ENCODE measurements at places on chromosomes 5 and 9.

DNA sequence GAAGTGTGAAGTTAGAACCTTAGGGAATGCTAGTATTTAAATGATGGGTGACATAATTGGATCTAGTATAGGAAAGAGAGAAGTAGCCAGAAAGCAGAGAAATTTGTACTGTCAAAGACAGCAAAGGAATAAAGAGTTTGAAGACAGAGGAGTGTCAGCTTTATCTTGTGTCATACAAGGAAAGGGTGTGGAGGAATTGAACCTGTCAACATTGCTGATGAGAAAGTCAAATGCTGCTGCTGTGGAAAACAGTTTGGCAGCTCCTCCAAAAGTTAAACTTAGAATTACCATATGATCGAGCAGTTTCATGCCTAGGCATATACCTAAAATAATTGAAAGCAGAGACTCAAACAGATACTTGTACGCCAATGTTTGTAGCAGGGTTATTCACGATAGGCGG, 63.7 kb downstream of the DENND4C start:
- DNase-seq = no peak

GRCh38 chr9:8856396-8857067, 1057.0 kb upstream of the DMAC1 start:
- no peak for DNase-seq

- DNase-seq = no peak
Measured at GRCh38 chr5:84242286-84242685, 142.4 kb downstream of the EDIL3 start.

DNA sequence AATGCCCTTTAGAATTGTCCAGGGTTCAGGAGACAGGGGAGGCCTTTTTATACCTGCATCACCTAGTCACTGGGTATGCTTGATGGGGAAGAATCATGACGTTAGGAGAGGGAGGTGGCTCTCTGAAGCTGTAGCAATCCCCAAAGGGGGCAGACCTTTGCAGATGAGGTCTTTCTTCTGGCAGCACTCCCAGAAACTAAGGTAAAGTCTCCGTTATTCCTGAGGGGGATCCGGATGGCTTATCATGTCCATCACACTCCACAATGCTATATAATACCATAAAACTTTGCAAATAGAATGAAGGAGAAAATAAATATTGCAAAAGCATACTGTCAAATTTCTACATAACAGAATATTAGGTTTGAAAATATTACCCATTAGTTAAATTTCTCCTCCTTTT, 21.5 kb upstream of the CAST start:
- no peak for DNase-seq

GRCh38 chr5:42005561-42006153, 80.6 kb downstream of the FBXO4 start:
- no peak for DNase-seq

GRCh38 chr5:124808842-124809268, 62.4 kb upstream of the ZNF608 start:
- no peak for DNase-seq

DNA sequence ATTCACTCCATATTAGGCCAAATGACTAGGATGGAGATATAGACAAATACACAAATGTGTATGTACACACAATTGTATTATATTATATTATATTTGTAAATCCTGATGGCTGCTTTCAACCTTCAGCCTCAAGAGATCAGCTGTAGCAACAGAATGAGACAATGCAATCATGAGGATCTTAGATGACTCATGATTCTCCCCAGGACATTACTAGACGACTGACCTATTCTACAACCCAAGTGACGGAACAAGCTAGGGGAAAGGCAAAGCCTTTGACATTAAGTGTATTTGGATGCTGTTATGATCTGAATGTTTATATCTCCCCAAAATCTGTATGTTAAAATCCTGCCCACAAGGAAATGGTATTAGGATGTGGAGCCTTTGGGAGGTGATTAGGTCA, 66.5 kb downstream of the COX7C start:
- DNase-seq = no peak

DNA sequence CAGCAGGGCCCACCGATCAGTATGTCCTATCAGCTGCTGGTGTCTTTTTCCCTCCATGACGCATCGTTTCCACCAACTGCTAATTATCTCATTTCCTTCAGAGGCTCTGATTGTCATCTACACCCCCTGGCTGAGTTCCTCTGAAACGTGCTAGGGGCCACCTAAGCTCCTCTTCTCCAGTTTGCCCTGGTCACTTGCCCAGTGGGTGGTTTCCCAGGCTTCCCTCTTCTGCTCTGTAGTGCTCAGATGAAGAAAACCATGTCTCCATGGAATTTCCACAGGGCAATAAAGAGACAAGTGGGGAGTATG, 65.3 kb downstream of the TSTD2 start:
- no peak for DNase-seq

- DNase-seq = peak; percentile 76
Measured at GRCh38 chr5:145531038-145531734, 304.0 kb downstream of the PRELID2 start.

- no peak for DNase-seq
Measured at GRCh38 chr5:68367717-68368116, 152.2 kb downstream of the PIK3R1 start.

DNA sequence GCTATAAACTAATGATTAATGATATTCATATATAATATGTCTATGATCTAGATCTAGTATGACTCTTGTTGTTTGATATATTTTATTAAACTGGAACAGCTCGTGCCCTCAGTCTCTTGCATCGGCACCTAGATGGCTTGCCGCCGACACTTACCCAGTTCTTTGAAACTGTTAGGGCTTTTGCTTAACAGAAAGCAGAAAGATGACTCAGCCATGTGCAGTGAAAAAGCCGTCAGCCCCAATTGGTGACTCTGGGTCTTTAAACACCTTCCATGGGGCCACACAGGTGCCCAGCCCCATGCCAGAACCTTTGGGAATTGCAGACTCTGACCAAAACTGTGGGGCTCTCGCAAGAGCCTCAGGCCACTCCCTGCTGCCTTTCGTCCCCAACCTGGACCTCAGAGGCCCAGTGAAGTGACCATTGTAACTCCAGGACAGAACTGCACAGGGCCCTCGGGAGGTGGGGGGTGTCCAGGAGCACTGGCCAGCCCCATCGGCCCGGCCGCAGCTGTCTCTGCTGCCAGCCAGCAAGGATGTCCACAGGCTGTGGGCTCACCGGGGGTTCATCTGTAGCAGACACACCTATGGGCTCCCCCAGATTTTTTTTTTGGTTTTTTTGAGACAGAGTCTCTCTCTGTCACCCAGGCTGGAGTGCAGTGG, 7.8 kb downstream of the LCN10 start:
- no peak for DNase-seq

GRCh38 chr5:64298586-64298985, 132.9 kb downstream of the RNF180 start:
- DNase-seq = no peak

DNA sequence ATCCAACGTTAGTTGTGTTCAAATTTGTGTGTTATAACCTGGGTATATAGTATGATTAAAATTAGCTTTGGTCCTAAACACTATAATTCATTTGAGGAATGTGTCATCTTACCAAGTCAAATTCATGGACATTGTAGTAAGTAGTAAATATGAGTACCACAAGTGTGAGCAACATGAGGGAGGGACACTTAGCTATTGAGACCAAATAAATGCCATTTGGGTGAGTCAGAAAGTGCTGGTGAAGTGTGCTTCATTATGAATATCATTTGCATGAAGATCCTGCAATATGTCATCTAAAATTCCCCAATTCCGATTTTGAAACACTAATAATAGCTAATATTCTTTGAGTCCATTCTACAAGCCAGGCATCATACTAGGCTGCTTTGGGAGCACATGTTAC, 336.7 kb upstream of the KIF2A start:
- no peak for DNase-seq

GRCh38 chr9:16335788-16336580, 534.5 kb downstream of the BNC2 start:
- peak; percentile 69 for DNase-seq

DNA sequence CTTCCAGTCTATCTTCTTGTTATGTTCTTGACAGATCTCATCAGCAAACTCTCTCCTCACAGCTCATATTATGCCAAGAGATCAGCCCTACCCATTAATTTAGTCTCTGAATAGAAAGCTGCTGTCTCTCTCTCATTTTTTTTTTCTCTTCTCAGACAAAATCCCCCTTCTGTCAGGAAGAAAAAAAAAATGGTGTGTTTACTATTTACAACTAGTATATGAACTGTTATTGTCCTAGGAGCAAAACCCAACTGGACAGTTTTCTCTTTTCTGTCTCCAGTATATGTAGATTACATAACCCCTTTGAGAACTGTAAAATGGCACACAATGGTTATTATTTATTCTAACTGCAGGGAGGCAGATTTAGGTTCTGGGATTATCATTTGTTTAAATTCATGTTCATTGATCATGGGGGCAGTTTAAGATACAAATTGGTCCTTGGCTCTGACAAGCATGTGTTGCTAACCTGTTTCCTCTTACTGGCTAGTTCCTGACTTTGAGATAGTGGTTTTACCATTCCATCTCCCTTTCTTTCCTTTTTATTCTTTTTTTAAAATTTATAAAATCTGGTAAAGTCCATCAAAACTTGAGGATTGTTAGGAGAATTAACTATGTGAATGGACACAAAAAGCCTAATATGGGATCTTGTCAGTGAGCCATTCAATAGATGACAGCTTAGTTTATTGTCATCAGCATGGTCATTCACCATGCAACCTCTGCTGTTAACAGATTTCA, 210.0 kb upstream of the PAPPA start:
- no peak for DNase-seq

DNA sequence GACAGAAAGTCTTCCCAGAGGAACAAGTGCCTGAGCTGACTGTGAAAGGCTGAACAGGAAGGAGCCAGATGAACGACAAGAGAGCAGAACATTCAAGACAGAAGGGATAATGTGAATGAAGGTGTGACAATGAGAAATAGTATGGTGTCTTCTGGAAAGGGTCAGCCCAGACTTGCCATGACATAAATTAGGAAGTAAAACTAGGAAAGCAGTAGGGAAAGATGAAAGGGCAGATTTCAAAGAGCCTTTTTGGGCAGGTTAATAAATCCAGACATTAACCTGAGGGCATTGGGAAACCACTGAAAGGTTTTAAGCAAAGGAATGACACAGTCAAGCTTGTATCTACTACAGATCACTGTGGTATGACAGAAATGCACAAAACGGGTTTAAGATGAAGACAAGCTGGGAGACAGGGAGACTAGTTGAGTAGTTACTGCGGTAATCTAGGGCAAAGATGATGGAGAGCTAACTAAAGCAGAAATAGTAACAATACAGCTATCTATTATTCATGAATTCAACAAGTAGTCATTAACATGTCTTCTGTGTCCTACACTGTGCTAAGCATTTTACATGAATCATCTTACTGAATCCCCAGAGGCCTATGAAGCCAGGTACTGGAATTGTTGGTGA, 580.9 kb upstream of the WWC1 start:
- DNase-seq = no peak

DNA sequence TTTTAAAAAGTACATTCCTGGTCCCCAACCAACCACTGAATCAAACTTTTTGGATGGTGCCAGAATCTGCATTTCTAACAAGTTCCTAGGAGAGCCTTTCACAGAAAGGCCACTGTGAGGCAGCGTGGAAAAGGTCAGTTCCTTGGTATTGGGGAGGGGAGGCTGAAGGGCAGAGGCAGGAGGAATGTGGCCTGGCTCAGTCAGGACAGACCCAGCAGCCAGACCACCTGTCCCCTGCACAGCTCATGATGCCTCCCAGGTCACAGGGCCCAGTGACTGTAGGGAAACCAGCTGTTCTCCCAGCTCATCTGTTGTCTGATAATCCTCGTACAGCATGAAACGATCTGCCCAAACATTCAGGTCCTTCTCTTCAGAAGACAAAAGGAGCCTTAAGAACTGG, 132.9 kb downstream of the LHFPL2 start:
- DNase-seq = no peak

GRCh38 chr9:135256581-135257354, 169.3 kb downstream of the OLFM1 start:
- DNase-seq = no peak

DNA sequence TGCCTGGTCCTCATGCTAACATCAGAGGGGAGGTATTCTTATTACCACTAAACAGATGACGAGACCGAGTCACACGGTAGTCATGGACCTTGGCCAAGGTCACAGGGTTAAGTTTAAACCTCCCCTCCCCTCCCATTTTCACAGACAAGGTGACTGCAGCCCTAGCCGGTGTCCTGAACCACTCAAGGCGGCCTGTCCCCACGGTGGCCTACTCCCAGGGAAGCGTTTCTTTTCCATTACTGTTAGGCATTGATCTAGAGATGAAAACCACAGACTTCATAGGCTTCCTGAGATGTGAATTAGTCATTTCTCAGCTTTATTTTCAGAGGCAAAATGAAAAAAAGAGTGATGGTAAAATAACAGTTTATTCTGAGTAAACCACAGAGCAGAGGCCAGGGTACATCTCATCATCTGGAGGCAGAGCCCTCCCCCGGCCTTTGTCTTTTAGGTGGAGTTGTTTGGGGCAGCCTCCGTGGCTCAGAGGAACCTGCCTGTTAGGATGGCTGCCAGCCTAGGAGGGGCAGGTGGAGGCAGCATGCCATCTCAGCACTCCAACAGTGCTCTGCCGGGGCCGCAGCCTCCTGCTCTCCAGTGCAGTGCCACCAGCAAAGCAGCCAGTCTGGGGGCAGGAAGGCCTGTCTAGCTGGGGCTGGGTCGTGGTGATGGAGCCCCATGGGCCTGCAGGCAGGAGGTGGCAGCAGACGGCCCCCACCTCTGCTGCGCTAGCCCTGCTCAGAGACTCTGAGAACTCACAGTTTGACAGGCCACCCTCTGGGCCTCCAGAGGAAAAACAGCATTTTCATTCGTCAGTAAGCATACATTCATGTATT, 71.2 kb downstream of the RAPGEF1 start:
- no peak for DNase-seq

GRCh38 chr9:81118416-81118815, 570.9 kb downstream of the TLE1 start:
- DNase-seq = no peak

GRCh38 chr5:91591076-91591475, 208.0 kb upstream of the ARRDC3 start:
- DNase-seq = no peak

- DNase-seq = no peak
Measured at GRCh38 chr5:139422307-139422893, 16.9 kb downstream of the DNAJC18 start.

DNA sequence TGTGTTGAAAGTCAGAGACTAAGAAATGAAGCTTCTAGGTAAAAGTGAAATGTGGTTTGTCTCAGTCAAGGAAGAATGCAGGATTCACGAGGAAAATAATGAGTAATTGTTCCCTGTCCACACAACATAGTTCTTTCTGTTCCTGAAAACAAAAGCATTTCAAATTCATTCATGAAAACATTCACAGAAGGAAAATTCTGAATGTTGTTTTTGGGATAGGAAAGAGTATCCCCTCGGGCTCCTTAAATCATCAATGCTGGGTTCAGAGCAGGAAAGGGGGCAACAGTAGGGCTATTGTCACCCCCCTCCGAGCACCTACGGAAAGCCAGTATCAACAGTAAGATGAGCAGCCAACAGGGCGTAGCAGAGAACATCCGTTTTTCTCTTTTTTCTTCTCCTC, 769.9 kb upstream of the ADAMTS16 start:
- no peak for DNase-seq

DNA sequence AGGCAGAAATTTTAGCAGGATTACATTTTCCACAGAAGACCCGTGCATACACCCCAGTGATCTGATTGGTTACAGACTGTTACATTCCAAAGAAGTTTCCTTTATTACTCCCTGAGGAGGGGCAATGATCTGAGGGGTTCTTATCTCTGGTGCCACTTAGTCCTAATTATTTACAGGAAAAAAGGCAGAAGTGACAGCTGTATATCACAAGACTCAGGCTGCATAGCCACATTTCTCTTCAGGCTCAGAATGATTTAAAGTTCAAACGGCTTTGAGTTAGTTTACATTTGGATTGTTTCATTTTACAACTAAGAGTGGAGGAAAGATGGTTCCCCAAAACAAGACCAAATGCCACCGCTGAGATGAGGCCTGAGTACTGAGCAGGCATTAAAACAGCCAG, 17.3 kb downstream of the NAIF1 start:
- no peak for DNase-seq

All from ureter (tissue), 1 donor.